ENCODE measurements at places on chromosomes 6 and 20.

DNA sequence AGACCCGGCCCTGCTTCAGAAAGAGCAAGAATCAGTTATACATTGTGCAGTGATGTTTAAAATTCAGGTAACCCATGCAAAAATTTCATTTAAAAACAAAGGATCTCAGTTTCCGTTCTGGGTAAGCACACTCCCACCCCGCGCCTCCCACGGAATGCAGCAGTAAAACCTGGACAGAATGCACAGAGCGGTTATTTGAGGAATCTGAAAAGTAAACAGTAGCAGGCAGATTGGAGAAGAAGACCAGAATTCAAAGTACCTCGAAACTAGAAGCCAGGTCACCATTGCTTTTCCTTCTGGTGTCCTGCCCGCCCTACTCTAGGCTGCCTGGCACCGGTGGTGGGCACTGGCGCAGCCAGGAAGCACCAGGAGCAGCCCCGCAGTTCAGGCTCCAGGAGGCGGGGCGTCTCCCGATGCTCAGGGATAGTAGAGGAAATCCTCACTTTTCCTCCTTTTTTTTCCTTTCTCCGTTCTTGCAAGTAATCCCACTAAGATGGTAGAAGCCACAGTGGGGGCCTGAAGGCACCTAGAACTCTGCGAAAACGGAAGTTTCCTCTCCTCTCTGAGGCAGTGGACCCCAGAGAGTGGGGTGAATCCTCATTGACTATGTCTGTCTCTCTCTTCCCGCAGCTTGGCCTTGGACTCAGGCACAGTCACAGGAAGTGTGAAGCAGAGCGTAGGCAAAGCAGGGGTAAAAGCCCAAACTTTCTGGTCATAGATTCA is 28.3 kb downstream of the METTL24 start:
- peak overlapping the region; percentile 73 for H3K27ac ChIP-seq

GRCh38 chr6:11206576-11206975 is 25.9 kb downstream of the NEDD9 start:
- no peak overlapping the region for H3K4me3 ChIP-seq
- H3K4me1 ChIP-seq = peaks cover 3% of the 10 kb centered on the region
- H3K27me3 ChIP-seq = no peaks in the 10 kb centered on the region
- H3K27ac ChIP-seq = peak overlapping the region; percentile 42
- no peak for DNase-seq
- no peaks in the 10 kb centered on the region for H3K36me3 ChIP-seq

- H3K36me3 ChIP-seq = no peaks in the 10 kb centered on the region
- H3K27me3 ChIP-seq = no peaks in the 10 kb centered on the region
- DNase-seq = no peak
- H3K4me3 ChIP-seq = no peak overlapping the region
These were observed 157.1 kb upstream of the THEMIS start for GRCh38 chr6:128057946-128058345.

GRCh38 chr6:89749918-89750317 is 69.7 kb downstream of the MDN1 start:
- DNase-seq = no peak
- H3K4me1 ChIP-seq = no peaks in the 10 kb centered on the region
- H3K4me3 ChIP-seq = no peak overlapping the region

GRCh38 chr6:42047790-42048405 is 2.4 kb upstream of the TAF8 start:
- no peaks in the 10 kb centered on the region for H3K36me3 ChIP-seq
- H3K4me1 ChIP-seq = peaks cover 31% of the 10 kb centered on the region
- peak overlapping the region; percentile 91 for H3K27ac ChIP-seq

DNA sequence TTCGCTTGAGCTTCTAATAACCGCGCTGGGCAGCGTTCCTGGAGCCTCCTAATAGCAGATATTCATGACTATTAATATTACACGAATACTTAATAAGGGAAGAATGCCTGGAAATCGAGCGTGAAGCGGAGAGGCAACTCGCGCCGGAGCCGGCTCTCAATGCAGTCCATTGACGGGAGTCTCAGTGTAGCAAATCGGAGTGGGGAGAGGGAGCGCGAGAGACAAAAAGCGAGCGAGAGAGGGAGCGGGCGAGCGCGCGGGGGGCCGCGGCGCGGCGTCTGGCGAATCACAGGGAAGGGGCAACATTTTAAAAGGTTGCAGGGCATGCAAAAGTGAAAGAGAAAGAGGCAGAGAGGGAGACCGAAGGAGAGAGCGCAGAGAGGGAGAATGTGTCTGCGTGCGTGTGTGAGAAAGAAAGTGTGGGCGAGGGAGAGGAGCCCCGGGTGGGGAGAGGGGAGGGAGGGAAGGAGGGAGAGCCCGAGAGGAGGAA is 2.9 kb downstream of the TFAP2A start:
- H3K36me3 ChIP-seq = no peaks in the 10 kb centered on the region
- DNase-seq = no peak

DNA sequence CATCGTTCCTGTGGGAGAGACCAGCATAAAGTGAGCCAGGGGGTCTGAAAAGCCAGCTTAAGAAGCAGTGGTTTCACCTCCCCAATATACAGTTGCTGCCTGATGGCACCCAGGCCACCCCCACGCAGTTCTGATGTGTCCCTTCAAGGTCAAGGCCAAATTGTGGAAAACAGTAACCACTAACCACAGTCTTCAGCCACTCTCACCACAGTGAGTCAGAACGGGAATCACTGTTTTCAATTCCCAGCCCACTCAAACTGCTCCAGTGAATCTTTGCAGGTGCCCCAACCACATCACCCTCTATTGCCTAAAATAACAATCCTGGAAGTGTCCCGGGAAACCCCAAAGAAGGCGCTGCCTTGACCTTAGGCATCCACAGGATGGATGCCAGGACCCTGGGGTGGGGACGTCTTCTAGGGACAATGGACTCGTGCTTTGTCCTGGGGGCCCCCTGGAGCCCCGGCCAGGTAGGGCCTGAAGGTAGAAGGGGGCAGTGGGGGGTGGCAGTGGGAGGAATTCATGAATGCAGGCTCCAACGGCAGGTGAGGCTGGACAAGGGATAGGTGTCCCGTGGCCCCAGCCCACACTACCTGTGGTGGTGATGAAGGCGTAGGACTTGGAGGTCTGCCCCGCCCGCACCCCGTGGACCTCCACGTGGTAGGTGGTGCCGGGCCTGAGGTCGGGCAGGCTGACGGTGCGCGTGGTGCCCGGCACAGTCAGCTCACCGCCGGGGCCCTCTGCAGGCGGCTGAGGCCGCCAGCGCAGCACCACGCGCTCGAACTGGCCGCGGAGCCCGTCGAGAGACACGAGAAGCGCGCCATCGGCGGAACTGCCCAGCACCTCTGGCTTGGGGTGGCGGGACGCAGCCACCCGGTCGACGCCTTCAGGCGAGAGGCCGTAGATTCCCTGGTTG is 22.2 kb downstream of the TNXB start:
- H3K4me3 ChIP-seq = peak overlapping the region; percentile 35
- H3K4me1 ChIP-seq = no peaks in the 10 kb centered on the region
- H3K27ac ChIP-seq = peak overlapping the region; percentile 63
- no peaks in the 10 kb centered on the region for H3K36me3 ChIP-seq
- no peaks in the 10 kb centered on the region for H3K27me3 ChIP-seq

DNA sequence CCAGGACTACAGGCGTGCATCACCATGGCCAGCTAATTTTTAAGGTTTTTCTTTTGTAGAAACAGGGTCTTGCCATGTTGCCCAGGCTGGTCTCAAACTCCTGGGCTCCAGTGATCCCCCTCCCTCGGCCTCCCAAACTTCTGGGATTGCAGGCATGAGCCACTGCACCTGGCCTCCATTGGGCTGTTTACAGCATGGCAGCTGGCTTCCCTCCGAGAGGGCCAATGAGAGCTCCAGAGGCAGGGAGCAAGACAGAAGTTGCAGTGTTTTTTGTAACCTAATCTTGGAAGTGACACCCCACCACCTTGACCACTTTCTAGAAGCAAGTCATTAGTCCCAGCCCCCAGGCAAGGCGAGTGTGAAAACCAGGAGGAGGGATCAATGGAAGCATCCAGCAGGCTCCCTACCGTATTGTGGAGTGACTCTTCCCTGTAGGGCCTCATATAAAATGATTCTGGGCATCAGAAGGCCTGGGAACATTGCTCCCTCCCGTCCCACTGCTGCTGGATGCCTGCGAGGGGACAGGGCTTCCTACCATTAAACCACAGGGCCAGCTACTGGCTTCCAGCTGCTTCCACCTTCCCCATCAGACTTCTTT is 144.4 kb downstream of the ZDHHC14 start:
- no peaks in the 10 kb centered on the region for H3K36me3 ChIP-seq
- H3K27me3 ChIP-seq = no peaks in the 10 kb centered on the region
- no peak overlapping the region for H3K27ac ChIP-seq

GRCh38 chr6:52209770-52210169 is 23.6 kb downstream of the IL17A start:
- H3K4me3 ChIP-seq = no peak overlapping the region
- H3K36me3 ChIP-seq = no peaks in the 10 kb centered on the region
- no peak for DNase-seq

- peak overlapping the region; percentile 55 for H3K27ac ChIP-seq
- no peaks in the 10 kb centered on the region for H3K36me3 ChIP-seq
- no peaks in the 10 kb centered on the region for H3K27me3 ChIP-seq
- H3K4me3 ChIP-seq = no peak overlapping the region
- peaks cover 14% of the 10 kb centered on the region for H3K4me1 ChIP-seq
These were observed 10.8 kb upstream of the WTAP start for GRCh38 chr6:159716247-159717096.

DNA sequence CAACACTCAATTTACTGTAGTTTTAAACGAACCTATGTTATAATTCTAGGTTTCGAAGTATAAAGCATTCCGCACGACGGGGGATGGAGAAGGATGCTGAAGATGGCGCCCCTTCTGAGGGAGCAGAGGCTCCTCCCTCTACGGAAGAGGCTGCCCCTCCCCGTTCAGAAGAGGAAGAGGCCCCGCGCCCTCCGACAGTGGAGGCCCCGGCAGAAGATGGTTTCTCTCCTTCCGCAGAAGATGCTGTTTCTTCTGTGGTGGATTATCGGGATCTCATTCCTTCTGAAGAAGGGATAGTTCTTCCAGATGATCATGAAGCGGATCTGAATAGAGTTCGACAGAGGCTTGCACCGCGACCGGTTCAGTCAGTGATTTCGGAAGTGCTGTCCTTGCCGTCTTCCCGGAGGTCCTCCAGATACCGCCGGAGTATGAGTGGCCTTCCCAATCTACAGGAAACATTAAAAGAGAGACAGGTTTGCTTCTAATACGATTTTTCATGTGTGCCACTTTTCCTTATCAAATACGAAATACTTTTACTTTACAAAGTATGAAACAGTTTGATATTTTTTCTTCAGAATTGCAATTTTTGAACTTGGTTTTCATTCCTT is 7.7 kb downstream of the DNAH8 start:
- no peaks in the 10 kb centered on the region for H3K27me3 ChIP-seq
- no peak for DNase-seq
- H3K4me1 ChIP-seq = no peaks in the 10 kb centered on the region

DNA sequence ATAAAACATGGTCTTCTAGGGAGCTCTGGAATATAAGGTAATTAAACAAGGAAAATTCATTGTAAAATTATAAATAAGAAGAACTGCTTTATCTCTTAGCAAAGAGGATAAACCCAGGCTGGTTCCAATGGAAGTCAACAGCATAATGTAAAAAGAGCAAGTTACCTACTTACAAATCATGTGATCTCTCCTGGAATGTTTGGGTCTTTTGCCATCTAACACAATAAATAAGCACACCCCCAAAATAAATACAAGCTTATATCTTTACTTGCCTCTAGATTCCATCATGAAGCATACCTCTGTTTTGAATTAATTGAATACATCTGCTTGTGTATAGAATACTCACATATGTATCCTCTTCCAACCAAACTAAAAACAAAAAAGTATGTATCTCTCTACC is 2.5 kb upstream of the PHACTR1 start:
- no peaks in the 10 kb centered on the region for H3K36me3 ChIP-seq
- no peak overlapping the region for H3K4me3 ChIP-seq
- no peak for DNase-seq
- no peaks in the 10 kb centered on the region for H3K4me1 ChIP-seq

- H3K27ac ChIP-seq = no peak overlapping the region
- H3K4me1 ChIP-seq = no peaks in the 10 kb centered on the region
- DNase-seq = no peak
- no peaks in the 10 kb centered on the region for H3K27me3 ChIP-seq
These were observed 31.5 kb upstream of the MOCS1 start for GRCh38 chr6:39965751-39966150.

- no peak overlapping the region for H3K4me3 ChIP-seq
- DNase-seq = no peak
- H3K36me3 ChIP-seq = no peaks in the 10 kb centered on the region
- no peaks in the 10 kb centered on the region for H3K27me3 ChIP-seq
- no peak overlapping the region for H3K27ac ChIP-seq
These were observed 174.8 kb upstream of the RREB1 start for GRCh38 chr6:6932968-6933367.

- H3K4me3 ChIP-seq = no peak overlapping the region
- H3K27me3 ChIP-seq = no peaks in the 10 kb centered on the region
- H3K27ac ChIP-seq = no peak overlapping the region
- no peak for DNase-seq
- H3K4me1 ChIP-seq = no peaks in the 10 kb centered on the region
These were observed 2.8 kb upstream of the RAB23 start for GRCh38 chr6:57224769-57225515.

DNA sequence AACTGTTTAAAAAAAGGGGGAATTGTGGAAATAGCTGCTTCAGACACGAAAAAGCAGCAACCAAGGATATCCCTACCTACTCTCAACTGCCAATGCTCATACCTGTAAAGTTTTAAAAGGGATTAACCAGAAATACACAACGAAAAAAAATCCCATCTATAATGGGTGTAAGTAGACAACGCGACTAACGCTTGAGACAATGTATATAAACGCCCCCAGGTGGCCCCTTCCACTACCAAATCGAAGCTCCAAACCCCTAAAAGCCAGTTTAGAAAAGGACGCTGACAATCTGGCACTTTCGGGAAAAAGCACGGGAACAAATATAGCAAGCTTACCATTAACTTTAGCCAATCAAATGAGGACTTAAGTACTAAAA is 94.5 kb upstream of the BTN3A2 start:
- H3K36me3 ChIP-seq = no peaks in the 10 kb centered on the region
- H3K27ac ChIP-seq = peak overlapping the region; percentile 96
- DNase-seq = no peak

GRCh38 chr6:157804448-157805327 is 18.4 kb upstream of the SNX9 start:
- H3K36me3 ChIP-seq = no peaks in the 10 kb centered on the region
- H3K27ac ChIP-seq = no peak overlapping the region
- H3K27me3 ChIP-seq = no peaks in the 10 kb centered on the region
- no peak overlapping the region for H3K4me3 ChIP-seq

- no peaks in the 10 kb centered on the region for H3K27me3 ChIP-seq
- H3K4me1 ChIP-seq = no peaks in the 10 kb centered on the region
- H3K36me3 ChIP-seq = no peaks in the 10 kb centered on the region
- no peak overlapping the region for H3K27ac ChIP-seq
These were observed 2.4 kb upstream of the PKHD1 start for GRCh38 chr6:52089758-52090348.

- no peak for DNase-seq
- H3K36me3 ChIP-seq = no peaks in the 10 kb centered on the region
- no peak overlapping the region for H3K27ac ChIP-seq
- H3K4me1 ChIP-seq = no peaks in the 10 kb centered on the region
These were observed 7.4 kb downstream of the EPM2A start for GRCh38 chr6:145727817-145728388.

DNA sequence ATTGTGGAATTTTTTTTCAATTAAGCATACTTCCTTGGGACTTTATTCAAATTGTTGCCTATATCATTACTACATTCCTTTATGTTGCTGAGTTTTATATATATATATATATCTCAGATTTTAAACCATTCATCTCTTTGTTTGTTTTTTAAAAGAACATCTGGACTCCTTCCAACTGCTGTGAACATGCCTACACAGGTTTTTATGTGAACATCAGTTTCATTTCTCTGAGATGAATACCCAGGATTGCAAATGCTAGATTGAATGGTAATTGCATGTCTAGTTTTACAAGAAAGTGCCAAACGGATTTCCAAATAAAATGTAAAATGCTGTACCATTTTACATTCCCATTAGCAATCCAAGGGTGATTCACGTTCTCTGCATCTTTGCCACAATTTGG is 1289.3 kb downstream of the HACE1 start:
- H3K27ac ChIP-seq = no peak overlapping the region
